ENCODE measurements at places on chromosomes 6 and 20.

DNA sequence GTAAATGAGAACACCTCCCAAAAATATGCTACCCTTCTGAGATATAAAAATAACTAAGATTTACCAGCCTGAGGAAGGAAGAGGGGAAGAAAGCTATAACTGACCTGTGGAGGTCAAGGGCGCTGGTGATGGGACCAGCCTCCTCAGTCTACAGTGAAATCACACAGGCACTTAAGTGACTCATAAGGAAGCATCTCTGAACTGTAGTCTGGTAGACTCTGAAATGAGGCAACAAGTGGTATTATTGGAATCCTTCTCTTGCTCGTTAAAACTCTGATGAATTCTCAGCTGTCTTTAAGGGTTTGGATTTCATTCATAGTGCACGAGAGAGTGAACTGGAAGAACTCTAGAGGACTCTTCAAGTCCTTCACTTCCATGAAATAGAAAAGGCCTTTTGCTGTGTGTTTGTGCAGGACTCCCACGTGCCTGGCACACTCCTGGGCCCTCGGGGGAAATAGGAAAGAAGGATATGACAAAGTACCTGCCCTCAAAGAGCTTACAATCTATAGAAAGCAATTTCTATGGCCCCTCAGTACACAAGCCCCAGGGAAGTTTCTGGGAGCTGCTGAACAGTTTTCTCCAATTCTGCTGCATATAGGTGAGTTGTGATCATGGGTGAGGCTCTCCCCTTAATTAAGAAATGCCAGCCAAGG lies 231.8 kb upstream of the RREB1 start:
- DNase-seq, result no peak

GRCh38 chr6:6004390-6004995 lies 2.2 kb downstream of the NRN1 start:
- DNase-seq, result no peak

DNA sequence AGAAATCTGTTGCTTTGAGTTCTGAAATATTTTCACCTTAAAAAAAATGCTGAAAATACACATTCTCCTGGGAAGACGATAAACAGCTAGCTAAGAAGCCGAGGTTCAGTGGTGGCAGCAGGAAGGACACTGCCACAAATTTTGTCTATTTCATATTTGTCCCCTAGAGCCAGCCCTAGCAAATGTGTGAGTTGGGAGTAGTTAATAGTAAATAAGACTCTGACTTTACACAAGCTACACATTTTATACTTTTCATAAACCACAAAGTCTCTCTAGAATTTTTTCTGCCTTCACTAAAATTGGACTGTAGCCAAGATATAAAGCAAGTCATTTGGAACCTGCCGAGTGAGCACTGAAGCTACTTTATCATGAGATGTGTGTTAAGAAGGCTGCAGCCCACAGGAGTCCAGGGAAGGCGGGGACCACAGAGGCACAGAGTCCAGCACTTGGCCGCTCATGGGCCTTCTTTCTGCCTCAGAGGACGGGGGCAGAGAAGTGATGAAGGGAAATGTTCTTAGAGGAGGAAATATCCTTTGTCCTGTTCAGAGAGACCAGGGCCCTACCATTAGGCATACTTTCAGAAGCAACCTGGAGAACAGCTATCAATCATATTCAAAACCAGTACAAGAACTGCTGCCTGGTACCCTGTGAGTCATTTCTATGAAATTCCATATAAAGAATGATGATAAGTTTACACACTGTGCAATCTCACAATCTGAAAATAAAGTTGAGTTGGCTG lies 241.7 kb upstream of the TAB2 start:
- DNase-seq, result peak; percentile 15

GRCh38 chr6:102902471-102902870 lies 1509.0 kb downstream of the GRIK2 start:
- no peak for DNase-seq

DNA sequence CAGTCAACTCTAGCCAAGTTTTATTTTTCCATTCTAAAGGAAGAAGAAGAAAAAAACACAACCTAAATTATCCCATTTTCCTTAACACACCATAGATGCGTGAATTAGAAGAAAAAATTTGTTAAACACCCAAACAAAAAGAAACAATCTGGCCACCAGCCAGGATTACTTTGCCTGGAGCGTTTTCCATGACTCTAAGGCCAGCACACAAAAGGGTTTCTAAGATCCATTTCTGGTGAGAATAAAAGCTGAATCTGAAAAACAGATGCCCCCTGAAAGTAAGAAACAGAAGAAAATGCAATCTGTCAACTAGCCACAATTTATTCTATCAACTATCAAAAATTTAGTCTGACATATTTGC lies 267.2 kb upstream of the SULF2 start:
- no peak for DNase-seq

DNA sequence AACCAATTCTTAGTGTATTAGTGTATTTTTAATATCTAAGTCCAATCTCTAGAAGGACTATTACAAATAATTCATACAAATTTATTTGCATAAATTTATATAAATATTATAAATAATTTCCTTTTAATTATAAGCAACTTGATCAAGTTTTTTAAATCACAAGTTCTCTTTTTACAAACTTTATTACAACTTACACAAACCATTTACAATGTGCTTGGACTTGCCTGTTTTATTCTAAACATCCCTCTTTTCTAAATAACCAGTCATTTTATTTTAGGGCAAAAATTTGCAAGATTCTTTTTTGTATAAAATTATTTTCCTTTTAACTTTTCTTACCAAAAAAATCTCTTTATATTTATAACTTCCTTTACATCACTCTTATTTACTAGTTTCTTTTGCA lies 83.5 kb upstream of the SYNCRIP start:
- peak; percentile 58 for DNase-seq

- peak; percentile 38 for DNase-seq
These were observed 2.6 kb downstream of the UBE2V1 start for GRCh38 chr20:50110141-50111047.

- peak; percentile 92 for DNase-seq
These were observed 21.7 kb upstream of the IL17A start for GRCh38 chr6:52164319-52165094.
